ENCODE measurements at places on chromosomes 4 and X.
A peak's percentile ranks its signal among the peaks of the same experiment; 100 is the strongest.

GRCh38 chrX:21375708-21376009 is 1.4 kb downstream of the CNKSR2 start:
- no peak for DNase-seq

GRCh38 chrX:133746593-133746992 is 238.8 kb downstream of the GPC3 start:
- no peak for DNase-seq

GRCh38 chrX:13843150-13843721 is 26.3 kb upstream of the GPM6B start:
- DNase-seq = no peak

- DNase-seq = no peak
Observed at GRCh38 chrX:30309139-30309571, at the start of gene NR0B1. Gene NR0B1 (minus strand): TSS chrX:30309390. CDS start chrX:30309363, 27 bp downstream.

GRCh38 chr4:73104695-73105094 is 35.2 kb upstream of the COX18 start:
- no peak for DNase-seq

GRCh38 chr4:121990489-121990888 is 38.6 kb upstream of the TRPC3 start:
- no peak for DNase-seq

DNA sequence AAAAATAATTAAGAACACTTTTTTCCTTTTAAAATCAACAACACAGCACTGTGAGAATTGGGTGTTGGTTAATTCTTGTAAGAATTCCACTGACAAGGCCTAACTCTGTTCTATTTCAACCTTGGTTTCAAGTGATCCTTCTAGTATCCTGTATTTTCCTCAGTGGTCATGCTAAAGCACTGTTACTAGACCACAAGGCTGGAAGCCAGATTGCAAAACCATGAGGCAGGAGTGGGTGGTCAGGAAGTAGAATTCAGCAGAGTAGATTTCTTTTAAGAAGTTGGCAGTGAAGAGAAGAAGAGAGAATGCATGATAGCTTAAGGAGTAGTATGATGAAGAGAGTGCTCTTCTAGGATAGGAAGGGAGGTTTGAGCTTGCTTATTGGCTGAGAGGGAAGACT is 71.6 kb upstream of the LEF1 start:
- no peak for DNase-seq

- no peak for DNase-seq
Observed at GRCh38 chrX:30005813-30006212, 209.6 kb upstream of the MAGEB2 start.

- DNase-seq = peak; percentile 39
Observed at GRCh38 chr4:4386736-4387392, at the start of gene NSG1. Gene NSG1 (plus strand): TSS chr4:4387102. CDS start chr4:4387630, 528 bp downstream.
